ENCODE measurements at places on chromosomes 16 and 17.

DNA sequence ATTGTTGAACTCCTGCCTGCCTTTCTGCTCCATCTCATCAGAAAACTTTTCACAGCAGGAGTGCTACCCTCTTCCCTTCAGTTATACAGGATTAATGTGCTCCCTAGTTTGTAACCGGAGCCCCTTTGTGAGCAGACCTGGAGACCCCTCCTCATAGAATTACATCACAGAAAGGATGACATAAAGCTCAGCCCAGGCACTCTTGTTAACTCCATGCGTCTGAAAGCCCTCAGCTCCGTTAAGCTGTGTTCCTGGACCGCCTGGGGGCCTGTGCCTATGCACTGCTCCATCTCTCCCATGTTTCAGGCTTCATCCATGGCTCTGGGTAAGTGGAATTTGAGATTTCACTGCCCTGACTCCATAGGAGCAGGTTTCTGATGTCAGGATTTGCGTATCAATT lies 7.6 kb downstream of the WSCD1 start:
- DNase-seq: no peak

DNA sequence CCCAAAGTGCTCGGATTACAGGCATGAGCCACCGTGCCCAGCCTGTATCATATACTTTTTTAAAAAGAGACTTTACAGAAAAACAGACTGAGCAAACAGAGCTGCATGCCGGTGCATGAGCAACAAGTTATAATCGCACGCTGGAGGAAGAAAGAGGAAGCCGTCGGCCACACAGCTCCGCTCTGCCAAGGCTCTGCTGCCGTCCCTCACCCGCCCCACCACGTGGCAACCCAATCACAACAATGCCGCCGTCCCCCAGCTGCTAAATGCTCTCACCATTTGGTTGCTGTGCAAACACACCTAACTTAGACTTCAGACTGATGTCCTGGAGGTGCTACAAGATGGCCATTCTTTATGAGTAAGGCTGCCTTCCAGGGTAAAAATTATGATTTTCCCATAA lies 83.5 kb downstream of the ADCY9 start:
- no peak for DNase-seq

DNA sequence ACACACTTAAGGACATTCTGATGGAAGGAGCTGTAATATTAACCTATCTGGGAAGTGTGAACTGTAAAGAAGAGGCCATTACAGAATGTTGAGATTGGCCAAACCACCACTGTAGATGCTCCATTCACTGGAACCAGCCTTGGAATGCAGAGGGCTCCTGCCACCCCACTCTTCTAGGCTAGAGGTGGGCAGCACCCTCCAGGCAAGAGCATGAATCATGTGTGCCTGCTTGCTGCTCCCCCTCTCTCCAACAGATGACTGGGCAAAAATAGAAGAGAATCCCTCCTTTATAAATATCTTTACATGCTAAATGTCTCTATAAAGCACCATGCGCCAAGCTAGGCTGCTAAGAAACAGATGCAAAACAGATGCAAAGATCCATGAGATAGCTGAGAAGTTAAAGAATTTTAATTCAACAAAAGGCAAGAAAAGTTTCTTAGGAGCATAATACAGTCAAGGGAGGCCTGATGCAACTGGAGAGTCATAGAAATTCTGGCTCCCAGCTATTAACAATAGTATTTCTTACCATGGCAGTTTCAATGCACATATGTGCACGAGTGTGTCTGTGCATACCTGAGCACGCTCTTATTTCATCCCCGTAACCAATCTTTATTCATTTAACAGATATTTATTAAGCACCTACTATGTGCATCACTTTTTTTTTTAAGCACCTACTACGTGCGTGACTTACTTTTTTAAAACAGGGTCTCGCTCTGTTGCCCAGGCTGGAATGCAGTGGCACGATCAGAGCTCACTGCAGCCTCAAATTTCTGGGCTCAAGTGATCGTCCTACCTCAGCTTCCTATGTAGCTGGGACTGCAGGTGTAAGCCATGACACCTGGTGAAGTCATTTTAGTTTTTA lies 53.6 kb downstream of the GRIN2A start:
- no peak for DNase-seq

- DNase-seq: no peak
Measured at GRCh38 chr16:54208237-54208636, 78.3 kb downstream of the IRX3 start.

DNA sequence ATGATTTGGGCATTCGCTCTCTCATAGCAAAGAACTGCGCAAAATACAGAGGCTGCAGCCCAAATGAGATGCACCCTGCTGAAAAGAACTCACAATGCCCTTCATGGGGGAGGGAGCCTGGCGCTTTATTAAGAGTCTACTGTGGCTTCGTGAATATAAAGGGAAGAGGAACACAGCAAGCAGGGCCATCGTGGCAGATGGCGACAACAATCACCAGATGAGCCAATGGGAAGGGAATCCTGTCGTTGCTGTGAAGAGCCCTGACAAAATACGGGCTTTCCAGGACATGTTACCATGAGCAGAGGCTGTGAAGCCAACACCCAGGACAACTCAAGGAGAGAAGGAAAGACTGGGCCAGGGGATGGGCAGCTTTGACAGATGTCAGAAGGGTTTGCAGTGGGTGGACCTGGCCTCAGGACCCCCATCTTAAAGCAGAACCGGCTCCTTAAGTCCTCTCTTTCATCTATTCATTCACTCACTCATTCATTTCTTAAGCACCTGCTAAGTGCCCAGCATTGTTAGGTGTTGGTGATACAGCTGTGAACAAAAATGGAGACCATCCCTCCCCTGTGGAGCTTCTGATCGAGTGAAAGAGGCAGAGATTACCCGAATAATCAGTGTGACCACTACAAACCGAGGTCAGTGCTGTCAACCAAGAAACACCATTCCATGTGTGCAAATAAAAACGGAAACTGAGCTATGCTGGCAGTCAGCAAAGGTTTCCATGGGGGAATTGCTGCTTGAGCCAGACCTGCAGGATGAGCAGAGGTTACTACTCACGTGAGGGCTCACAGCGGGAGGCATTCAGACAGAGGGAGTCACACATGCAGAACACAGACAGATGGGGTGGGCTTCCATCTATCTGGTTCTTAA lies 125.8 kb downstream of the DYNLRB2 start:
- no peak for DNase-seq

DNA sequence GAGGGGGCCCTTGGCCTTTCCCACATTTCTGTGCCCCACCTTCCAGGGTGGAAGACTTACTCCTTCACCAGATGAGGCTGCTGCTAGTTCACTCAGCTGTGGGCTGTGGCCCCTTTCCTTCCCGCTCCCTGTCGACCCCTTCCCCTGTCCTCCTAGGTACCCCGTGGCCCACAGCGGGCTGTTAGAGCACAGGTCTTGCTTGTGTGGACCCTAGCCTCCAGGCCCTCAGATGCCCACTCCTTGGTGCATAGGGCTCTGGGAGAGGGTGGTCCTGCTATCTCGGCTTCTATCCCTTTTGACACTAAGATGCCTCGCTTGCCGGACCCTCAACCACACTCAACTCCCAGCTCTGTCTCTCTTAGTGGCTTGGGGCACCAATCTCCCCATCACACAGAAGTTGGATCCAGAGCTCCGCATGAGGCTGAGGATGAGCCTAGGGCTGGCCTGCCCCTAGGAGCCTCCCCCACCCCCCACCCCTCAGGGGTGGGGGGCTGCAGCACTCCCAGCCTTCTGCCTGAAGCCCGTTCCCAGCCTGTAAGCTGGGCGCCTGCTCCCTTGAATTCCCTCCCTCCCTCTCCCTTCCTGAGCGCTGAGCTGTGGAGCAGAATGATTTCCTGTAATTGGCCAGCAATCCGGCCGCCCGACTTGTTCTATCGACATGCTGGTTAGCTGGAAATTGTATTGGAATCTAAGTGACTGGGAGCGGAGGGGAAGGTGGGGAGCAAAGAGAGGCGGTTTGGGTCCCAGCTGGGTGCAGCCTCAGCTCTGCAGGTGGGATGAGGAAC lies 30.9 kb downstream of the DCAKD start:
- no peak for DNase-seq

- DNase-seq: no peak
Measured at GRCh38 chr17:80180192-80180591, 10.4 kb downstream of the CARD14 start.

DNA sequence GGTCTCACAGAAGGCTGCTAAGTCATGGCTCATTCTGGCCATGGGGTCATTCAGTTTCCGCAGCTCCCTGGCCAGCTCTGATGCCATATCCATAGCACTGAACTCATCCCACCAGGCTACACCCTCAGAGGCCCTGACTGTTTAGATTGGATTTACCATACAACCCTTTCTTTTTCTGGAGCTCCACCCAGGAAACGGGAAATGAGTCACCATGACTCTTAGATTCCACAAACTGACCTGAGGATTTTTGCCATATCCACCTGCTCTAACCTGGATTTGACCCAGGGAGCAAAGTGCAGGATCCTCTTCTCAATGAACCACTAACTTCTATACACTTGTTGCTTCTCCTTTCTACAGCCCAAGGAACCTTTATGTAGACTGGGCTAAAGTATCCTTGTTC lies 20.3 kb upstream of the CALB2 start:
- no peak for DNase-seq

Data from GM12891 (cell line).